ENCODE measurements at places on chromosomes 1 and 21. TPM values are rescaled to one million over a fixed set of nuclear protein-coding genes. Genes with fewer than 3 reads are reported as not detected.

DNA sequence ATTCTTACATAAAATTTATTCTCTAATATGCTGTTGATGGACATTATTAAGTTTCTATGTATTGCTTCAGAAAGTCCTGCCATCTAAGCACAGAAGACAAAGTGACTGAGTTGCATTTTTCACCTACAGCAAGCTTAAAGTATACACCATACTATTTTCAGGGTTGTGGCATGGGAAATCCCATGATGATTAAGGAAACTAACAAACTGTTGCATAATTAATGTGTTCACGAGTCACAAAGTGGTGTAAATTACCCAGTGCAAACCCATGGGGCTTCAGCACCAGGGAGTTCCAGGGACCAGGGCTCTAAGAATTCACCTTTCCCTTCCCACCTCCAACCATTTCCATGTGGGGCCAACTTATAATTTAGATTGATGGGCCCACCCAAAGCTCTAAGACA is 81.9 kb upstream of the NR5A2 start:
- DNase-seq: no peak

DNA sequence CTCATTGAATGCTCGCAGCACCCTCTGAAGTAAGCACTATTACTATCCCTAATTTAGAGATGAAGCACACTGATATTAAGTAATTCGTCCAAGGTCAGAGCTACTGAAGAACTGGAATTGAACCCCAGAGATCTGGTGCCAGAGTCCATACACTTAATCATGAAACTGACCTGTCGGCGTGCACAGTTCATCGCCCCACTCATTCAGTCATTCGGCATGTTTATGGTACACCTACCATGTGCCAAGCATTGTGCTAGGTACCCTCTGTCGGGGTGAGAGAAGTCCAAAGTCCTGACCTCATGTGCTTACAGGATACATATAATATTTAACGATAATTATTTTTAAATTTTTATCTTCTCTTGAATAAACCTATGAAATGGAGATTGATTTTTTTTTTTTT is 5.6 kb upstream of the CENPS start:
- DNase-seq: no peak

- no peak for DNase-seq
These were observed 382.5 kb upstream of the VAMP3 start for GRCh38 chr1:7388488-7389185.

MSH4 gene
- not detected for total RNA-seq

DNA sequence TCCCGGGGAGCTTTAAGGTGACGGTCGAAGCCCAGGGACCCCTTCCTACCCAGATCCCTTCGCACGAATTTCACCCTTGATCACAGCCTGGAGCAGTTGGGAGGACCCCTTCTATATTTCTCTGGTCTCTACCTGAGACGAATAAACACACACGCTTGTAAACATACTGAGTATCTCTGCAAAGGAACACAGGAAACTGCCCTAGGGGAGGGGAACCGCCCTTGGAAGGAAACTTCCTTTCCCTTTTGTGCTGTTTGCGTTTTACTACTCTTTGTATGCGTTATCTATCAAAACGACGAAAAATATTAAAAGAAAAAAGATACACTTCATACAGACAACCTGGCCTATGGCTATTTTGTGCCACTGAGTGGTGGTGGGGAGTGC is 750 bp downstream of the NECAP2 start:
- no peak for DNase-seq

DNA sequence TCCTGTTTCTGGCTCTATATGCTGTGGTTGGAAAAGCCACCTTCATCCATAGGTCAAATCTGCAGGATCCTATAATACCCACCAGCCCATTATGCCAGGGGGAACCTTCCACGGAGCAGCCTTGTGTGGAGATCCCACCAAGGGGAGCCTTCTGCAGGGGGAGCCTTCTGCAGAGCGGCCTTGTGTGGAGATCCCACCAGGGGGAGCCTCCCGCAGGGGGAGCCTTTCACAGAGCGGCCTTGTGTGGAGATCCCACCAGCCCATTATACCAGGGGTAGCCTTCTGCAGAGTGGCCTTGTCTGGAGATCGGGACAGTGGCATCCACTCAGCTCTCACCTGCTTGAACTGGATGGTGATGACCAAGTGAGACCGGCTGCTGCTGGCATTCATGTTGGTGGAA is 85.3 kb downstream of the SCCPDH start:
- DNase-seq: no peak

DNA sequence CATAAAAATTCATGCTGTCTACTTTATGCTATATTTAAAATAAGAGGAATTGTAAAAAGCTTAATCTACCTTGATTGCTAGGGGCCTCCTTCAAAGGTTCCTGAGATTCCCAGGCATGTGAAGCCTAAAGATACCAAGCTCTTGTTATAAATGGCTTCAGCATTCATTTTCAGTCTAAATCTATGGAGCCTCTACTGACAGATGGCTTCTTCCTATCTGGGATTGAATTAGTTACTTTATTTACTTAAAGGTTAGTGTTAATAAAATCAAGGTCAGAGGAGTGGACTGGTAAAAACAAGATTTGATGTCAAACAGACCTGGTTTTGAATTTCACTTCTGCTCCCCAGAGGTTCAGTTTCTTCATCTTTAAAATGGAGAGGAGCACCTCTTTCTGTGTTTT is 93.7 kb downstream of the TNNI3K start:
- DNase-seq: no peak

- no peak for DNase-seq
These were observed 4.6 kb downstream of the COL9A2 start for GRCh38 chr1:40312238-40313205.

LIN28A gene
- total RNA-seq: not detected

GRCh38 chr1:109148987-109149561 is 35.2 kb downstream of the ELAPOR1 start:
- no peak for DNase-seq

DNA sequence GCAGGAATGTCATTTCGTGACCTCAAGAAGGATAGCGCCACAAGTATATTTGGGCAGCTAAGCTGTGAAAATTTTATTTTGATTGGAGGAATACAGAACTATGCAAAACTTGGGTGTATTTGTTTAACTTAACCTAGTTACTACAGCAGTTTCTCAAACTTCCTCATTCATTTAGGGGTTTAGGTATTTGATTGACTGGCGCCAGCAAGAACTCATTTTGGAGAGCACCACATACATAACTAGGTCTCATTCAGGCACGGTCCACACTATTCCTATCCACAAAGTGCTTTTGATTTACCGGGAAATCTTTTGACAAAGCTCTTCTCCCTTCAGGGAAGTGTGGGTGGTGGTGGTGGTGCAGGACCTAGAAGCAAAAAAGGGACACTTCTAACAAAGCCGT is 155.1 kb upstream of the NRIP1 start:
- DNase-seq: no peak

CHTOP gene
- 61.0 TPM for total RNA-seq

FAM151A gene
- total RNA-seq: not detected

NBPF4 gene
- total RNA-seq: 4.4 TPM

DNA sequence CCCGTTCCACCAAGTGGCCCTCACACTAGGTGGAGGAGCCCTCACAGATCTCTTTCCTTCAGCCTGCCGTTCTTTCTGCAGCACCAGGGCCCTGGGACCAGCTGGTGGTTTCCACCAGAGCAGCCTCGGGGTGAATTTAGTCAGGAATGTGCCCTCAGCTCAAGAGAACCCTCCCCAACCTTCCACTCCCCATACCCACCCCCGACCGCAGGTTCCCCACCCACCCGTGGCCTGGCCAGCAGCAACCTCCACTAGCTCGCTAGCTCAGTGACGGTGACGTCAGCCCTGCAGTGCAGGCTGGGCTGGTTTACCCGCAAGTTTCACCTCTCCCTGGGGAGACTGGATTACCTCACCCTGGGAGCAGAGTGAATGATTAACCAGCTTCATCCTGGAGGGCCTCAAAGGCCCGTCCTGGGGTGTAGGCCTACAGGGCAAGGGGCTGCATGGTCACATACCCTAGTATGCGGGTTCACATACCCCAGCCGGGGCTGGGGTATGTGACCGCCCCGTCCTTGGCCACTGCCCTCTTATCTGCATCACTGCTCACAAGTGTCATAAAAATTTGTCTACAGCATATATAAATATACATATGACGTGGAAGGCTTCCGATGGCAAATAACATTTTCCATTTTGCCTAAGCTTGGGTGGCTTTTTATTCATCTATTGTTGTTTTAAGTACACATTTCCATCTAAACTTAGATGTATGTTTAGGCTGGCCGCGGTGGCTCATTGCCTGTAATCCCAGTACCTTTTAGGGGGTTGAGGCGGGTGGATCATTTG is 24.5 kb downstream of the ELF3 start:
- DNase-seq: peak; percentile 99

GUCA2B gene
- total RNA-seq: not detected

- peak; percentile 36 for DNase-seq
These were observed 228.5 kb downstream of the RHOU start for GRCh38 chr1:228963795-228964177.

MX1 gene
- 18.3 TPM for total RNA-seq

S100A5 gene
- total RNA-seq: not detected

- DNase-seq: no peak
These were observed 8.2 kb downstream of the UMODL1 start for GRCh38 chr21:42079008-42079938.

AK4 gene
- 1.5 TPM for total RNA-seq

DNA sequence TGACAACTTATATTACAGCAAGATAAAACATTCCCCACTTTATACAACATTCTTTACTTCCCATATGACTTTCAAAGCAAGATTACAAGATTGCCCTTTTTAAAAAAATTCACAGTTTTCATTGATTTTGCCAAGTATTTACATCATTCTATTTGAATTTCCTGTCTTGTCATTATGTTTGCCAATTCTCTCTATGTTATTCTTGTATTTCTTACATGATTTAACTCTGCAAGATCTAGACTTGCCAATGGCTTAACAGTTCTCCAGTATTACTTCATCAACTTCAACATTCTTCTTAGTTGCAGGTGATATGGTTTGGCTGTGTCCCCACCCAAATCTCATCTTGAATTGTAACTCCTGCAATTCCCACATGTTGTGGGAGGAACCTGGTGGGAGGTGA is 31.6 kb downstream of the FMO4 start:
- no peak for DNase-seq

DNA sequence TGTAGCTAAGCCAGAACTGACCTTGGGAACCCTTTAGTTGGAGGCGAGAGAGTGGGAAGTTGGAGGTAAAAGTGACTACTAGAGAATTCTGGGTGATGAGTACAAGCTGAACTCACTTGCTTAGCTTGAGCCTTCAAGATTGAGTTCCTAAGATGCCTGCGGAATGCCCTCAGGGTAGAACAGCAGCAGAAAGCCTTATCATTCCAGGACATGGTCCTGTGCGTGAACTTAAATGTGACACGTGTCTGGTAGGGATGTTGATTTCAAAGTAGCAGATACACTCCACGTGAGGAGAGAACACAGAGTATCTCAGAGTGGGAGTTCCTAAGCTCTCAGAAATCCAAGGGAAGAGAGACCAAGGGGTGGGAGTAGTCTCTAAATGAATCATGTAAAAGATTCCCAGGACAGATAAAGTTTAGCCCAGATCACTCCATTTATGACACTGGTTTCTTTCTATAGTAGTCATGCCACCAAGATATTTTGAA is 60.1 kb downstream of the KCNK1 start:
- DNase-seq: no peak

CHI3L1 gene
- total RNA-seq: 4.8 TPM

GRCh38 chr1:77565321-77565720 is 117.1 kb downstream of the ZZZ3 start:
- no peak for DNase-seq

GRCh38 chr1:15966081-15966955 is 9.6 kb downstream of the ZBTB17 start:
- DNase-seq: no peak

- peak; percentile 37 for DNase-seq
These were observed 46.6 kb downstream of the PACC1 start for GRCh38 chr1:212368073-212368484.

GRCh38 chr1:233097546-233097945 is 147.1 kb downstream of the NTPCR start:
- no peak for DNase-seq

NCMAP gene
- not detected for total RNA-seq

- DNase-seq: no peak
These were observed 81.5 kb downstream of the BEND5 start for GRCh38 chr1:48695161-48695560.

NR0B2 gene
- total RNA-seq: not detected

ZBTB8B gene
- not detected for total RNA-seq

DNA sequence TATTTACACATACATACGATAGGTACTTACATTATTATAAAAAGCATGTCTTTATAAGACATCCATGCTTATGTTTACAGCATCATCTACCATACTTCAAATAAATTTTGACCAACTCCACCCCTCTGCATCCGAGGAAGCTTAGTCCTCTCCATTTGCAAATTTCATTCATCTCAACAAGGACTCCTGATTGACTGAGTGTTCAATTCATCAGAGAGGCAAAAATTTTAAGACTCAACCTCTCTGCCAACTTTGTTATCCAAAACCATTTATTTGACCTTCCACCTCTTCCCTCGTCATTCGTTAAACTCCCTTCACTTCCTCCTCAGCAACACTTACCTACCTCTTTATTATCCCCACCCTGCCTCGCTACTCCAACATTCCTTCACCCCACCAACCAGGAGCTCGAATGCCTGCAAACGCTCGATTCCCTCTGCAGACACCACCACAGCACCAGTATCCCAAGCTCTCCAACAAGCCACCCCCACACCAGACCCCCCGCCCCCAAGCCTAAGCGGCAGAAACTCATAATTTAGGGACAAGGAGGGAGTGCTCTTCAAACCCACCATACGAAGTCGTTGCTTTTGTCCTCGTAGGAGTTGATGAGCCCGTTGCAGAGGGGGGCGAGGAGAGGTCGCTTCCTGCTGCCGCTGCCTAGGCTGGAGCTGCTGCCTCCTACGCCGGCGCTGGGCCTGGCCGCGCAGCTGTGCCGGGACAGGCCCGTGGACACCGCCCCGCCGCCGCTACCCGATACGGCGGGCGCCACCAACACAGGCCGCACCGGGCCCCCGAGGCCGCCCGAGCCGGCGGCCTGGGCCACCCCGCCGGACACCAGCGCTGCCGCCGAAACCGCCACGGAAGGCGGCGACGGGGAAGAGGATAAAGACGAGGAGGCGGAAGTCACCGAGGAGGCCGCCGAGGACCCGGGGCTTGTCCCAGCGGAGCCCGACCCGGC is 803 bp downstream of the COP1 start:
- DNase-seq: peak; percentile 48

Measured in MG63 (cell line).